ENCODE measurements at places on chromosomes 5 and 9.

- no peak for DNase-seq
Observed at GRCh38 chr9:126361810-126362238, 35.2 kb downstream of the MVB12B start.

DNA sequence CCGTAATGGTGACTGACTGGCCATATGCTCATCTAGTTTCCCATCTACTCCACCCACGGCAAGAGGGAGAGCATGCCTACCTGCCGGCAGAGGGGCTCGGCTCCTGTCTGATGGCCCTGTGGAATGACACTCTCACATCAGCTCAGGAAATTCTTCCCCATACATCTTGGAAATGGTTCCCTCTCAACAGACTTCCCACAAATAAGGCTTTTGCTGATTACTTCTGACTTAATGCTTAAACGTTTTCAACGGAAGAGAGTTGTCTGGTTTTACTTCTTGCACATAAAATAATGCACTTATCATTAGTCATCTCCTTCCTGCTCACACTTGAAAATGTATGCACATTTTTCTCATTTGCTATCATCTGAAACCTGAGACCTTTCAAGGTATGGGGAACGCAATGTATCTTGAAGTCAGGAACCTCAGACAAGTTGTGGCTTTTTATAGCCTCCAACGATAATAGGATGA is 129.5 kb downstream of the TTLL11 start:
- no peak for DNase-seq

- peak; percentile 60 for DNase-seq
Observed at GRCh38 chr9:122219856-122220672, 8.7 kb downstream of the LHX6 start.

GRCh38 chr9:95504053-95504963 is 12.5 kb downstream of the PTCH1 start:
- no peak for DNase-seq

- no peak for DNase-seq
Observed at GRCh38 chr5:144276034-144276822, 105.6 kb downstream of the KCTD16 start.

GRCh38 chr5:108743846-108744245 is 3.9 kb upstream of the FER start:
- DNase-seq = no peak

DNA sequence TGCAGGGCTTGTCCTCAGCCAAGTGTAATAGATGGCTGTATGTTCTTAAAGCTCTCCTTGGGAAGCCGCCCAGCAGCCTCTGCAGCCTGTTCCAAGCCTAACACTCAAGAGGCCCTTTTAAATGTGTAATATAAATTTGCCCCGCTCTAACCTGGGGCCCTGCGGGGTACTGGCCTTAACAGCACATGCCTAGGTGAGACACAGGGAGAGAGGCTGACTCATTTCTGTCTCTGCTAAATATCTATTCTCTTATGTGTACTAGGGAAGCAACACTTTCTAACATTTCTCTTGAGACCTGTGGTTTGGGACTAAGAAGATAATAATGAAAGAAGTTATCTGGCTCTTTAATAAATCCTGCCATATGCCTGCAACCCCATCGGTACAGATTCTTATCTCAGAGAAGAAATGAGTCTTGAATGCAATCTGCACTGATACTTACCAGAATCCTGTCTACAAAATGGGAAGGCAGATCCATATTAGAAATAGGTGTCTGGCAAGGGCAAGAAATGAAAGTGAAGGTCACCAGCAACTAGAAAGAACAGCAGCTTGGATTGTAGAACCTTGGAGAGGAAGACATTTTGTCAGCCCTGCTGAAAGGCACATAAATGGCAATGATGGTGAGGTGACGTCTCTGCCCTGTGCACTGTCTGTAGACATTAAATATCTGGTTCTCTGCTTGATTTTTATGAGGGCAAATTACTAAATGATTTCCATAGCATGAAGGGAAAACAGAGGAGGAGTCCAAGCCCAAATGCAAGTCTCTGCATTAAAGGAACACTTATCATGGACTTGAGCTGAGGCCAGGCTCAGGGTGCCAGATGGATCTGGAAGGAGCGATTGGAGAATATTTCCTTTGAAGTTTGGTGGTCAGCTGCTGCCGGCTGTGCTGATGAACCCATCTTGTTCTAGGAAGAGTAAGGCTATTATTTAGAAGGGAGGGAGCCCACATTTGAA is 14.5 kb upstream of the TGFBI start:
- peak; percentile 44 for DNase-seq

GRCh38 chr9:105683688-105684275 is 10.6 kb upstream of the TMEM38B start:
- no peak for DNase-seq

- no peak for DNase-seq
Observed at GRCh38 chr5:101292199-101292598, 389.1 kb upstream of the ST8SIA4 start.

- DNase-seq = no peak
Observed at GRCh38 chr5:100899675-100900074, 3.4 kb downstream of the ST8SIA4 start.

DNA sequence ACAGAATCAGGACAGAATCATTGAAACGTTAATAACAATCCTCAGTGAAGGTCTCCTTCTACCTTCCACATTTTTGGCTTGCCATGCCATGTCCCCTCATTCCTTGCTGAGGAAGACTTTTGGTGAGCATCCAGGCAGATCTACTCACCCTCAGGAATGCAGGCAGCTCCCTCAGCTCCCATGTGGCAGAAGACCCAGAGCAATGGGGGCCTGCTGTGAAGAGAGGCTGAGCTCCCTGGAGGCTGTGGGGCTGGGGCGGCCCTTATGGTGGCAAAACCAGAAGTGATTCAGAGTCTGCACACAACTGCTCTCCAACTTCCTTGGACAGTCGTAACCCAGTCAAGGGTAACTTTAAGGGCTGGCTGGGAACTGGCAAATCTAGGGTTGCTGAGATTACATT is 247.2 kb upstream of the EFNA5 start:
- DNase-seq = no peak

DNA sequence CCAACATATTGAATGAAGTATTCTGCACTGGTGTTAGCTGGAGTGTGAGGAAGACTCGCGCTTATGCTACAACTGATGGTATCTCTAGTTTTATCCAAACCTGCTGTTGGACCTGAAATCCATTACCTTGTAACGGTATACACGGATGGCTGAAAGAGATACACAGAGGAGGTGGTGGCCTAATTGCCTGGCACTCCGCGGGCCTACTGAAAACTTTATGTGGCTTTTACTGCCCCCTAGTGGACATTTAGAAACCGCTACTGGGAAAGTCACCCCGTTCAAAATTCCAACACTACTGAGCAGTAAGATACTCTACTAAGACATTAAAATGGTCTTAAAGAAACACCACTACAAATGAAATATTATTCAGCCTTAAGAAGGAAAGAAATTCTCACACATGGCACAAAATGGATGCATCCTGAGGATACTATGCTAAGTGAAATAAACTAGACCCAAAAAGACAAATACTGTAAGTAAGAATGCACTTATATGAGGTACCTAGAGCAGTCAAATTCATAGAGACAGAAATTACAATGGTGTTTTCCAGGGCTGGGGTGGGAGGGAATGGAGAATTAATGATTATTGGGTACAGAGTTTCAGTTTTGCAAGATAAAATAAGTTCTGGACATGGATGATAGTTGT is 100.4 kb downstream of the TTLL11 start:
- DNase-seq = peak; percentile 81

GRCh38 chr5:113548396-113548795 is 34.9 kb downstream of the YTHDC2 start:
- no peak for DNase-seq

DNA sequence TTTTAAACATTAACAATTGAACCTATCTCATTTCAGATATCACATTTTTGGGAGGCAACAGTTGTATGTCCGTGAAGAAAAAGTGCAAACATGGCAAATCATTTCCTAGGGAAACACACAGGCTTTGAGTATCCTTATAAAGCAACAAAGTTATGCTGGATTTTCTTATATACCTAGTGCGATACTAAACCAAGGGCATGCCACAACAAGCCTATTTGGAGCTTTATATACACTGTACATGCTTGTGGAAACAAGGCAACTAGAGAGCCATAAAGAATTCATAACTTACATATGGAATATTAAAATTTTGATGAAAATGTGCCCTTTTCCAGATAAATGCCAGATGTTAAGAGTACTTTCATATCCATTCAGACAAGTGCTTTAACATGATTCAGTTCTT is 191.4 kb downstream of the DCP2 start:
- no peak for DNase-seq

- no peak for DNase-seq
Observed at GRCh38 chr9:123861756-123862120, 68.2 kb downstream of the DENND1A start.

GRCh38 chr5:19886123-19886917 is 101.7 kb downstream of the CDH18 start:
- DNase-seq = no peak

DNA sequence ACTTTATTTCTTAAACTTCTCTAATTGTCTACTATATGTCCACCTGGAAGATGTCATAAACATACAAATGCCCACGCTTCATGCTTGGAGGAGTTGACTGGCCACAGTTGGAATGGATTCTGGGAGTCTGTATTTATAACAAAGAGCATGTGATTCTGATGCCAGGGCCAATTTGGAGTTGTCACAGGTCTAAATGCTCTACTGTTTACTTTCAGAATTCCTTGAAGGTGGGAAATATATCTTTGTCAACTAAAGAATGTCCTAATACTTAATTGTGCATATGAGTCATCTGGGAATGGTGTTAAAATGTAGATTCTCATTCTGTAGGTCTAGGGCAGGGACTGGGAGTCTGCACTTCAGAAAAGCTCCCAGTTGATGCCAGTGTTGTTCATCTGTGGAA is 196.1 kb downstream of the ANXA1 start:
- DNase-seq = no peak

DNA sequence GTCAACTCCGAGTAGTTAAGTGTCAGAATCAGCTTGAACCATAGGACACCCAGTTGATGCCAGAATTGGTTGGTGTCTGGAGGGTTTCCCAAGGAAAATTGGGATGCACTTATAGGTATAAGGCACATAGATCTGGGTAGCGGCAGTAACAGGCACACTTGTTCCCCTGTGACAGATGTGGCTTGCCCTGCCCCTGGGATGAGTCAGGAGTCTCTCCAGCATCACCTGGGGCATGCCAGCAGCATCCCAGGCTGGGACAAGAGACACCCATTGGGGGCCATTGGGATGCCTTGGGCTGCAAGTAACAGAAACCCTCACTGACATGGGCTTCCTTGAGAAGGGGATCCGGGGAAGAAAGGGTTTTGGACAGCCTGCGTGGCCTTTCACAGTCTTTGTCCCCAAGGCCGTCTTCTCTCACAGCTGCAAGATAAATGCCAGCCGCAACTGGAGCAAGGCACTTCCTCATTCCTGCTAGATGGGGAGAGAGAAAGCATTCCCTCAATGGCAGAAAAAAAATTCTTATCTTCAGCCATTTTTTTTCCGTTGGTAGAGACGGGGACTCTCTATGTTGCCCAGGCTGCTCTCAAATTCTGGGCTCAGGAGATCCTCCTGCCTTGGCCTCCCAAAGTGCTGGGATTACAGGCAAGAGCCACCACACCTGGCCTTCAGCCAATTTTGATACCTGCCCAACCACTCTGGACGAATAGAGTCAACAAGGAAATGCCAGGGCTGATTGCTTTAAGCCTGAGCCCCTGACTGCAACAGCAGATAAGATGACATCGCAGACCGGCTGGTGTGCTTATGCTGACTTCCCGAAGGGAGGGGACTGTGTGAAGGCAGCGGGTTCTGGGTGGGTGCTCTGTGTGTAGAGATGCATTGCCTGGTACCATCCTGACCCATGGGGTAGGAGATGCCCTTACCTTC is 13.3 kb upstream of the RNF130 start:
- no peak for DNase-seq

GRCh38 chr5:28780083-28780692 is 1741.8 kb upstream of the CDH9 start:
- no peak for DNase-seq

DNA sequence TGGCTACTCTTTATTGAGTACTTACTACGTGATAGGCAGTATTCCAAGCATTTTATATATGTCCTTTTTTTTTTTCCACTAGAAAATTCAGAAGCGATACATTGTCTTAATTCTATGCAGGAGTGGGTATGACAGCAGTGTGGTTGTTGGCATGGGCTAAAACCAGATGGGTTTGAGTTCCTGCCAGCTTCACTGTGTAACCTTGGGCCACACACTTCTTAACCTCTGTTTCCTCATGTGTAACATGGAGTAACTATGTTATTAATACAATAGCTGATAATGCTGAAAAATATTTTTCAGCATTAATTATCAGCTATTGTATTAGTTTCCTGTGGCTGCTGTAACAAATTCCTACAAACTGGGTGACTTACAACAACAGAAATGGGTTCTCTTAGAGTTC is 12.0 kb downstream of the SNX18 start:
- no peak for DNase-seq

DNA sequence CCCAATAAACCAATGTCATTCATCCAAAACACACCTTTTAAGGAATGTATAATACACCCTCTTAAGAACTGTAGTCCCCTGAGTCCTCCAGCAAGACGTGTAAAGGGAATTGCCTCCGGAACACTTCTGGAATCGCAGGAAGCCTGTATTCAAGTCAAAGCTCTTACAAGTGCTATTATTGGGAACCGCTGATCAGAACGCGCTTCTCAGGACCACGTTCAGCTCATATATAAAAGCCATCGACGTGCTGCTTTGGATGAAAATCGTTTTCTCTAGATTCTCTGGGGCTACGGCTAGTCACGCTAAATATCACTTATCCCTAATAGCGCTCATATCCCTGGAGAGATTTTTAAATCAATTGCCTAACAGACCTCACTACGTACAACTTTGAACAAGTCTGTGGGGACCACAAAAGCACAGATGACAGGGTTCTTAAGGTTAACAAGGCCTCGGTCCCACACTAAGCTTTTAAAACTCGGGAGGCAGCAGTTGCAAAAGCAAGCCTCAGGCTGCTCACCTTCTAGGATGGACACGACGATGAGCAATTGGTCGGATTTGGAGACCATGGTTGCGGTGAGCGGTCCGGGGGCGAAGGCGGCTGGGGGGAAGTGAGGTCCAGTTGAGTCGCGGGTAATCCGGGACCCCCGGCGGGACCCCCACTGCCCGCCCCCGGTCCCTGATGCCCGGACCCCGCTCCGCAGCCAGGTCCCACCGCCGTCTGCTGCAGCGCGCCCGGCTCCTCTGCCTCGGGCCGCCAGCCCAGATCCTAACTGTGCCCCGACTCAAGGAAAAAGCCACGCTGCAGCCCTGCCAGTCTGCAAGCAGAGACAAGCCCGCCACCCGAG is 548 bp downstream of the CEP120 start:
- DNase-seq = peak; percentile 19

Measured in D341Med (cell line).